ENCODE measurements at places on chromosomes 6 and 20.

GRCh38 chr20:32474009-32474716 lies 111.0 kb downstream of the NOL4L start:
- no peak for DNase-seq

- no peak for DNase-seq
Measured at GRCh38 chr20:50333812-50334211, 143.2 kb downstream of the CEBPB start.

GRCh38 chr6:101534386-101534785 lies 140.9 kb downstream of the GRIK2 start:
- DNase-seq = no peak

DNA sequence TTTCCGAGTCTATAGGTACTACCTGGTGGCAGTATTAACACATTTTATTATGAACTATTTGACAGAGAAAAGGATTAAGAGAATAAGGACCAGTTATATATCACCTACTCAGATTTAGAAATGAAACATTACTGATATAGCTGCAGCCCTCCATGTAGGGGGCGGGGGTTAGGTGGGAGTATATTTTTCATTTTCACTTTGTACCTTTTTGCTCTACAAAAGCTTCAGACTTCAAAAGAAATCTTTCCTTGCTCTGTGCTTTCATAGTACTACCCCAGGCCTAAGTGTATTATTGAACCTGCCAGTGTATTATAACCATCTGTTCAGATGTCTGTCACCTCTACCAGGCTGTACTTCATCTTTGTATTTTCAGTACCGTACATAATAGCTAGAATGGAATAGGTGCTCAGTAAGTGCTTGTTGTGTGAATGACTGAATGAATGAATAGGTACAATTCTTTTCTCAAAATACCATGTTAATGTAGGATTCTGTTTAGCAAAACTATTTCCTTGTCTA lies 43.0 kb downstream of the CDKAL1 start:
- DNase-seq = no peak

All from activated CD4-positive, alpha-beta T cell treated with anti-CD3 and anti-CD28 coated beads, Interleukin-2, amount 50 U/mL, for 1 hour (primary cell).